Effector CD8-positive, alpha-beta T cell (primary cell): ENCODE measurements at places on chromosomes 3 and 15.

DNA sequence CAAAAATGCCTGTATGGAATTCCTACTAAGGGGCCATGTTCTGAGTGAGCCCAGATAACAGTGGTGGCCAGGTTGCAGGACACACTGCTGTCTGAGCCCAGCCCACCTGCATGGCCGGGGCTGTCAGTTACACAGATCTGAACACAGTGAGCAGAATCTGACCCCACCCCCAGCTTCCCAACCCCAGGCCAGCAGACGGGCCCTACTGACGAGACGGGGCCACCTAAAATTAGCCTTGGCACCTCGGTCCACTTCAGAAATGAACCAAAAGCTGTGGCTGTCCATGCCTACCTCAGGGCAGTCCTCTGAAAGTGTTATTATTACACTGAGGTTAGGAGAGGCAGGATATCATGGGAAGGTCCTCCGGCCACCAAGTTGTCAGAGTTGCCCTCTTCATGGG, 51.8 kb downstream of the LMCD1 start:
- DNase-seq: no peak

GRCh38 chr3:53624061-53624857, 129.8 kb downstream of the CACNA1D start:
- DNase-seq: no peak

GRCh38 chr3:188518835-188519452, 365.0 kb downstream of the LPP start:
- DNase-seq: no peak

DNA sequence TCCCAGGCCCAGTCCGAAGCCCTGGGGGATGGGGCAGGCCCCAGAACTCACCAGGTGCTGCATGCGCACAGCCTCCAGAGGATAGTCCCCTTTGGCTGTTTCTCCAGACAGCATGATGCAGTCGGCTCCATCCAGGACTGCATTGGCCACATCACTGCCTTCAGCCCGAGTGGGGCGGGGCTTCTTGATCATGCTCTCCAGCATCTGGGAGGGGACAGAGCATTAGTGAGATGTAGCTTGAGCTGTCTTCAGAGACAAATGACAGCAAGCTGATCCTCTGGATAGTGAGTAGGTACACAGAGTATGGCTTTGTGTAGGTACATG, 9.1 kb upstream of the GRAMD2A start:
- no peak for DNase-seq

GRCh38 chr3:107525644-107526305, 3.0 kb downstream of the BBX start:
- DNase-seq: no peak

- DNase-seq: no peak
These were observed 129.7 kb downstream of the MITF start for GRCh38 chr3:69868841-69869420.

- no peak for DNase-seq
These were observed 8.6 kb upstream of the RPL29 start for GRCh38 chr3:52004163-52004787.

GRCh38 chr3:41943311-41943843, 18.5 kb downstream of the ULK4 start:
- DNase-seq: no peak

DNA sequence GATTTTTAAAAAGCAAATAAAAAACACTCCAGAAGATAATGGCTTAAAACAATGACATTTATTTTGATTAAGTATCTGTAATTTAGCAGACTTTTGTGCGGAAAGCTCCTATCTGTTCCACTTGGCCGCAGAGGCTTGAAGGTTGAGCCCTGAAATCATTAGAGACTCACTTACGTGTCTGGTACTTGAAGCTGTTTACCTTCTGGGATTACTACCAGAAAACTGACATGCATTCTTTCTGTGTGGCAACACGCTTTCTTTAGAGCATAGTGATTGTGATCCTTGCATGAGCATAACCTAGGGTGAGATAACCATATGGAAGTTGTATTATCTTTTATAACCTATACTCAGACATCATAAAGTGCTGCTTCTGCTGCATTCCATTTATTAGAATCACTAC, 298.5 kb downstream of the SI start:
- DNase-seq: no peak

DNA sequence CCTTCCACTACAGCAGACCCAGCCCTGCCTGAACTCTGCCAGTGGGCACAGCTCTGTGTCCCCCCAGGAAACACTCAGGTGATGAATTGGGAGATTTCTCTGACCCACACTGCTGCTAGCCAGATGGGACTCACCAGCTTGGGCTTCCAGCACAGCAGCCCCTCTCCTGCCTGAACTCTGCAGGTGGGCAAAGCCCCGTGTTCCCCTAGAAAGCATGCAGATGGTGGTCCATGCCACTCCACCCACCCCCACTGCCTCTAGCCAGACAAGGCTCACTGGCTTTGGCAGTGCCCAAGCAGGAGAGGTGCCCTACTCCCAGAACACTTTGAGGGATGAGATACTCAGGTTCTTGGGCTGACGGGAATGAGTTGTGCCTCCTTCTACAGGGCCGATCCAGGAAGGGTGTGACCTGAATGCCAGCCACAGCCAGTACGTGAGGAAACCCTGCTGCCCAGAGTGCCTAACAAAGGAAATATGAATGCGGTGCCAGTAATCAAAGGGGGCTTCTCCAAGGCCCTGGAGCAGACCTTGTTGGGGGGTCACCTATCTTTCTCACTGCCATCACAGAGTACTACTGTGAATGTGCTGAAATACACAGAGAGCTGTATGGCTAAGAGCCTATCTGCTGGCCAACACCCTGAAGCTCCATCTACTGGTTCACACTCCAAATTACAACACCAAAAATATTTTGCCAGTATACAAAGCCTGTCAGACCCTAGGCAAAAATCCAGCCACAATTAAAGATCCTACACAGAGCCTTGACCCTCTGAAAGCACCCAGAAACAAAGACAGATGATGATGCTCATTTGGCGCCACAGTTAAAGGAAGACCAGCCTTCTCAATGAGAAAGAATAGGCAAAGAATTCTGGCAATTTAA, 61.9 kb downstream of the BTLA start:
- DNase-seq: no peak

- DNase-seq: no peak
These were observed 210.3 kb upstream of the ONECUT1 start for GRCh38 chr15:53000409-53000808.

- no peak for DNase-seq
These were observed 889.0 kb upstream of the CFAP20DC start for GRCh38 chr3:59938828-59939227.

- no peak for DNase-seq
These were observed 38.7 kb downstream of the FAM174B start for GRCh38 chr15:92616621-92617548.

GRCh38 chr3:127108796-127109195, 84.1 kb upstream of the PRR23E start:
- no peak for DNase-seq
